ENCODE measurements at places on chromosomes 1 and 21.

GRCh38 chr1:62337706-62338631 lies 18.7 kb upstream of the KANK4 start:
- DNase-seq: peak; percentile 22

- no peak for DNase-seq
Measured at GRCh38 chr21:35770101-35770945, 290.0 kb downstream of the SETD4 start.

GRCh38 chr1:67683316-67683715 lies 1.7 kb upstream of the GADD45A start:
- peak; percentile 91 for DNase-seq

- no peak for DNase-seq
Measured at GRCh38 chr1:185570962-185571361, 163.2 kb upstream of the HMCN1 start.

GRCh38 chr1:205062319-205062718 lies 19.3 kb downstream of the CNTN2 start:
- DNase-seq: no peak

DNA sequence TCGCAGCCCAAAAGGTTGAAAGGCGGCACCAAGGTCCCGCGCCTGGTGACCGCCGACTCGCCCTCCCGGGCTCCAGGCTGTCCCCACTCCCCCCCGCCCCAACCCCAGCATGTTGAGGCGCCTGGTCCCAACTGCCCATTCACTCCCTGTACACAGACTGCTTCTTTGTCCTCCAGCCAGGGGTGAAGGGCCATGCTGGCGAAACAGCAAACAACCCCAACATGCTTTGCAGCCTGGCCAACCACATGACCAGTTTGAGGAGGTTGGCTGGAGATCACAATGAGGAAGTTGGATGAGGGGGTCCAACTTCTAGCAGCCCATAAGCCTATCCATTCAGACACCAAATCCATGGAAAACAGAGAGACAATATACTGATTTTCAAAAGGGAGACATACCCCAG lies 13.5 kb downstream of the PDE9A start:
- DNase-seq: no peak

GRCh38 chr1:56097713-56098112 lies 481.6 kb downstream of the PLPP3 start:
- DNase-seq: peak; percentile 47

- DNase-seq: no peak
Measured at GRCh38 chr1:218303176-218303879, 18.2 kb downstream of the RRP15 start.

DNA sequence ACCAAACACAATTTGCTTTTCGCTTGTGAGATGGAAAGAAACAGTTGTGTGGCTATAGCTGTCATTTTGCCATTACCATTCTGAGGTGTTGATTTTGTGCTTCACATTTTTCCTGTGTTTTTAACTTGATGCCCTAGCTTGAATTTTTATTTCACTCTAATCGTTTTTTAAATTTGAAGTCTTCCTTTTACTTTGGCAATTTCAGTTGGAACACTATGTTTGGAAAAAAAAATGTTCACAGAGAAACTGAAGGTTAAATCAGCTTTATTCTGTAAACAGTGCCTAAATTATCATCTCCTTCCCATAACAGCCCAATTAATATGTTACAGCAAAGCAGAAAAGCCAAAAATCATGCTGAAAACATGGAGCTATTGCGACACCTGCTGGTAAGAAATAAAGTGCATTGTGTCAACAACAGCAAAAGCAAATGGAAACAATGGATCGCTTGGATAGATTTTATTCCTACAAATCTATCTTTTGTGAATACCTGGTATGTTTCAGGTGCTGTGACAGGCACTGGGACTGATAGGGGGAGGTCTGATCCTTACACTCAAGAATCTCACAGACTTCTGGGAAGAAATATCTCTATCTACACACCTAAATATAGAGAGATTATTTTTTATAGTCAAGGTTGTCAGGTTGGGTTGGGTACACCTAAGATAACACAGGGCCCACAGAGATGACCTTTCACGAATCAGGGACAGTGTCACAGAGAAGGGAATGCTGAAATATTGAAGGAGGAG lies 16.2 kb upstream of the ERICH3 start:
- peak; percentile 75 for DNase-seq

- no peak for DNase-seq
Measured at GRCh38 chr1:24935615-24936484, 5.8 kb upstream of the RUNX3 start.

- DNase-seq: no peak
Measured at GRCh38 chr1:153348511-153349362, at the start of gene PGLYRP4. Gene PGLYRP4 (minus strand): TSS chr1:153348841. CDS start chr1:153347932, 909 bp downstream.

- peak; percentile 40 for DNase-seq
Measured at GRCh38 chr1:27726173-27727044, 648 bp downstream of the FAM76A start.

GRCh38 chr1:160538985-160539651 lies 16.1 kb upstream of the SLAMF6 start:
- DNase-seq: no peak

- no peak for DNase-seq
Measured at GRCh38 chr1:33280091-33280661, 23.9 kb downstream of the ZNF362 start.

Measured in cardiac fibroblast (primary cell).